ENCODE measurements at places on chromosomes 2 and 18.

DNA sequence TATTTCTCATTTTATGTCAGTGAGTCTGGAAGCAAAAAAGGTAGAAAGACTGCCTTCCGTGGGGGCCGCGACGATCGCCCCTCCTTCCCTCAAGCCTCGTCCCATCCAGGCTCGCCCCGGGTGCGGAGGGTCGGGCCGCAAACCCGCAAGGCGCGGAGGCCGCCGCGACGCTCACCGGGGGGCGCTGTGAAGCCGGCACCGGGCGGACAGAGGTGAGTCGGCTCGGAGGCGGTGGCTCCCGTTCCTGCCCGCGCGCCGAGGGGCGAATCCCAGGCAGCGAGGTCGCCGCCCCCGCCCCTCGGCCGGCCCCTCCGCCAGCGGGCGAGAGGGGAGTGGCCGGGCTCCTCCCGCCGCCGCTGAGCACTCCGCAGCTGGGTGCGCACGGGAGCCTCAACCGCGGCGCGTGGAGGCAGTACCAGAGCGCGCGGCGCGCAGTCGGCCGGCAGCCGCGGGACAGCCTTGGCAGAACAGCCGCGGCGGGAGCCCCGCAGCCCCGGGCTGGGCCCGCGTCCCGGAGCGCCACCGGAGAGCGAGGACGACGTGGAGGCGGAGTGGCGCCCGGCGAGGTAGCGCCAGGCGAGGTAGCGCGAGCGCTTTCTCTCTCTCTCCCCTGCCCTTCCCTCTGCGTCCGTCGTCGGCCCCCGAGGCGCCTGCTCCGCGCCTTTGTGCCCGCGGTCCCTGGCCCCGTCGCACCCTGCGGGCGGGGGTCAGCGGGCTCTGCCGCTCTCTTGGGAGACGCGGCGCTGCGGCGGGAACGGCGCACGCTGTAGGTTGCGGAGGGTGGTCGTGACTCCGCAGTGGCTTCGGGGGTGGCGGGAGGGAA is at the start of gene MYO1B:
MYO1B (plus strand) TSS at position 359 of the 823 bp plus-strand sequence. CDS start 31,492 bp downstream, outside the sequence.
- DNase-seq: no peak
- peak within 1 kb of the TSS; percentile 76 for H3K27ac ChIP-seq
- peak within 1 kb of the TSS; percentile 86 for H3K4me3 ChIP-seq
- H3K4me1 ChIP-seq: peaks cover 4% of the 10 kb centered on the region

DNA sequence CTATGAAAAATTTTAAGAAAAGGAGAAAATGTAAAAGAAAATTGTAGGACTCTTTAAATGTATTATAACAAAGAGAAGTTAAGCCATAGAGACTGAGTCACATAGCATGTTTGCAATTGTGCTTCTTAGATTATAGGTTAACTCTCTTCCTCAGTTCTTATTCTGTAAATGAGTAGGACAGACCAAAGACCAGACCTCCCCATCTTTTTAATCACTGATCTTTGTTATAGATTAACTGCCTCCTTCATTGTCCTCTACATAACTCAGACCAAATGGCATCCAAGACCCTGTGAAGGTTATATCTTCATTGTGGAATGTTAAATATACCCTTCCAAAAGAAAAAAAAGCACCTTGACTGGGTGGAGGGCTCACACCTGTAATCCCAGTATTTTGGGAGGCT is 316.9 kb upstream of the LRRTM4 start:
- H3K27me3 ChIP-seq: no peaks in the 10 kb centered on the region
- no peak overlapping the region for H3K4me3 ChIP-seq
- no peak for DNase-seq
- H3K27ac ChIP-seq: no peak overlapping the region

DNA sequence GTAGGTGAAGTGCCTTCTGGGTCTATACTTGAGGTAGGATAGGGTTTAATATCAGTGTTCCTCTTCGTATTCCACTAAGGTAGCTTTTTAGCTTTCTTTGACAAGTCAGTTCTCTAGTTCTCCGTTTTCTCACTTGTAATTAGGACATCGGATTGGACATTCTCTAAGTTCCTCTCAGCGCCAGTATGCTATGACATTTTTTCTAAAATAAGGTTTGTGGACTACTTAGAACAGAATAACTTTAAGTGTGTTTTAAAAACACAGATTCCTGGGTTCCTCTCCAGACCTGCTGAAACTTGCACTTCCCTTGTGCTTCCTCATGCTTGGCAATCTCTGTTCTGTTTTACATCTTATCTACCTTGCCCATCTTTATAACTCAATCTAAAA is 69.3 kb upstream of the YWHAQ start:
- no peaks in the 10 kb centered on the region for H3K36me3 ChIP-seq
- peaks cover 8% of the 10 kb centered on the region for H3K4me1 ChIP-seq
- DNase-seq: no peak
- H3K27ac ChIP-seq: no peak overlapping the region
- H3K4me3 ChIP-seq: no peak overlapping the region

- H3K27ac ChIP-seq: no peak overlapping the region
- no peaks in the 10 kb centered on the region for H3K4me1 ChIP-seq
- DNase-seq: no peak
- H3K36me3 ChIP-seq: no peaks in the 10 kb centered on the region
These were observed 72.2 kb upstream of the DYNC1I2 start for GRCh38 chr2:171615069-171615468.

DNA sequence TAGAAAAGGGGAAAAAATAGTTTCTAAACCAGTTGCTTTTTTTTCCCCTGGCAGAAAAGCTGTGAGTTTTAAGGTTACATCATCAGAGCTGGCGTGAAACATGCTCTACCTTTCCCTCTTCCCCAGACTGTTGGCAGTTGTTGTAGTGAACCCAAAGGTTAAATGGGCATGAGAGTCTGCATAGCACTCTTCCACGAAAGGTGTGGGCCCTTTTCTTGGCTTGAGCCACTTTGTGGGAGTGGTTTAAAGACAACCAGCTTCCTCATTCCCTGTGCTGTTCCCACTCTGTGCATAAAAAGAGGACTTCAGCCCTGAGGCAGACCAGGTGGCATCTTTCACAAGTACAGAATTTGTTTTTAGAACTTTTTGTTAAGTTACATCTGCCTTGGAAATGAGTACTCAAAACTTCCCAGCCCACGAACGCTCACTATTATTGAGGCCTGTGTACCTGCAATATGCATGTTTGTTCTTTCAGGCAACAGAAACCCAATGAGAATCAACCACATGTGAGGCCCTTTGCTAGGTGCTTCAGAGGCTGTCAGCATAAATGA is 243.8 kb downstream of the BABAM2 start:
- DNase-seq: no peak
- H3K36me3 ChIP-seq: no peaks in the 10 kb centered on the region
- no peaks in the 10 kb centered on the region for H3K27me3 ChIP-seq
- no peak overlapping the region for H3K4me3 ChIP-seq
- H3K27ac ChIP-seq: no peak overlapping the region
- peaks cover 3% of the 10 kb centered on the region for H3K4me1 ChIP-seq

DNA sequence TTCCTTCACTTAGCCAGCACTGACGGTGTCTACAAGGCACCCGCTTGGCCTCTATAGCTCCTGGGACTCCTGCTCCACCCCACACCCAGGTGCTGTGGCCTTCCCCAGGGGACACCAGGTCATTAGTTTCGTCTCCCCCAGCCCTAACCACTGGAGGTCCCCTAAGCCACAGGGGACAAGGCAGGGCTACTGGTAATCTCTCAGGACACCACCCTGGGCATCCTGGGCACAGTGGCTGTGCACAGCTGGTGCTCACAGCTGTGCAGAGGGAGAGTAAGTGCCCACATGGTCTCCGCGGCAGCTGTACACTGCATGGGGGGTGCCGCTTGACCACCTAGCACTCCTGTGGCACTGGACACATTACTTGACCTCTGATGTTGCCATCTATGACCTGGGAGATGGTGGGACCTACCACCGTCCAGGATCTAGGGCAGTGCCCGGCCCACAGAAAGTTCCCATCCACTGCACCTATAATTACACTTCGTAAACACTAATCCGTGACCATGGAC is 134.0 kb downstream of the HDAC4 start:
- no peaks in the 10 kb centered on the region for H3K27me3 ChIP-seq
- peak overlapping the region; percentile 53 for H3K4me3 ChIP-seq
- peaks cover 54% of the 10 kb centered on the region for H3K4me1 ChIP-seq
- no peaks in the 10 kb centered on the region for H3K36me3 ChIP-seq

- H3K4me3 ChIP-seq: peak within 1 kb of the TSS; percentile 98
- H3K27me3 ChIP-seq: no peaks in the 10 kb centered on the region
- peak; percentile 24 for DNase-seq
- peak within 1 kb of the TSS; percentile 94 for H3K27ac ChIP-seq
- no peaks in the 10 kb centered on the region for H3K36me3 ChIP-seq
- peaks cover 13% of the 10 kb centered on the region for H3K4me1 ChIP-seq
These were observed at the start of gene EFEMP1 for GRCh38 chr2:55923091-55923981. EFEMP1 (minus strand) TSS chr2:55923782; CDS start chr2:55922440, 1,342 bp downstream.

- H3K36me3 ChIP-seq: no peaks in the 10 kb centered on the region
- no peaks in the 10 kb centered on the region for H3K27me3 ChIP-seq
- no peak for DNase-seq
- no peak overlapping the region for H3K4me3 ChIP-seq
- H3K4me1 ChIP-seq: peaks cover 44% of the 10 kb centered on the region
These were observed 113.2 kb upstream of the OTOS start for GRCh38 chr2:240253583-240254145.

DNA sequence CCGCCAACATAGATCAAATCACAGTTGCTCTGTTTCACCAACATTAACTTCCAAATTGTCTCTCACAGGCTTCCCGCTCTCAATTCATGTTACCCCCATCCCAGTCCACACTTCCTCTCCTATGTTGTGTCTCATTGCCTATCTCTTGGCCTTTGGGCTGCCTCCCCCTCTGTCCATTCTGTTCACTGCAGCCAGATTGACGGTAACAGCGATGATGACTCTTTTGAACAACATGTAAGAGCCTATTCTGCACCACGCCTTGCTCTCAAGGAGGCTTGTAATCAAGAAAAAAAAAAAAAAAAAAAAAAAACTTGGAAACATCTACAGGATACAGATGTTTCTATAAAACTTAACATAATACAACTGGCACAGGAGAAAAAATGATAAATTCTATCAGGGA is 77.3 kb upstream of the RMDN2 start:
- DNase-seq: no peak
- no peaks in the 10 kb centered on the region for H3K36me3 ChIP-seq
- H3K4me3 ChIP-seq: no peak overlapping the region

GRCh38 chr2:65640793-65641103 is 208.3 kb upstream of the SPRED2 start:
- no peaks in the 10 kb centered on the region for H3K27me3 ChIP-seq
- no peaks in the 10 kb centered on the region for H3K4me1 ChIP-seq
- no peaks in the 10 kb centered on the region for H3K36me3 ChIP-seq
- no peak for DNase-seq
- peak overlapping the region; percentile 63 for H3K4me3 ChIP-seq

GRCh38 chr2:26395394-26395793 is 6.3 kb upstream of the DRC1 start:
- H3K36me3 ChIP-seq: no peaks in the 10 kb centered on the region
- no peak overlapping the region for H3K27ac ChIP-seq
- peaks cover 16% of the 10 kb centered on the region for H3K4me1 ChIP-seq
- H3K4me3 ChIP-seq: no peak overlapping the region
- no peak for DNase-seq

- no peaks in the 10 kb centered on the region for H3K4me1 ChIP-seq
- H3K27me3 ChIP-seq: no peaks in the 10 kb centered on the region
- no peak for DNase-seq
- H3K36me3 ChIP-seq: no peaks in the 10 kb centered on the region
These were observed 21.7 kb upstream of the ZBTB14 start for GRCh38 chr18:5317186-5317585.

DNA sequence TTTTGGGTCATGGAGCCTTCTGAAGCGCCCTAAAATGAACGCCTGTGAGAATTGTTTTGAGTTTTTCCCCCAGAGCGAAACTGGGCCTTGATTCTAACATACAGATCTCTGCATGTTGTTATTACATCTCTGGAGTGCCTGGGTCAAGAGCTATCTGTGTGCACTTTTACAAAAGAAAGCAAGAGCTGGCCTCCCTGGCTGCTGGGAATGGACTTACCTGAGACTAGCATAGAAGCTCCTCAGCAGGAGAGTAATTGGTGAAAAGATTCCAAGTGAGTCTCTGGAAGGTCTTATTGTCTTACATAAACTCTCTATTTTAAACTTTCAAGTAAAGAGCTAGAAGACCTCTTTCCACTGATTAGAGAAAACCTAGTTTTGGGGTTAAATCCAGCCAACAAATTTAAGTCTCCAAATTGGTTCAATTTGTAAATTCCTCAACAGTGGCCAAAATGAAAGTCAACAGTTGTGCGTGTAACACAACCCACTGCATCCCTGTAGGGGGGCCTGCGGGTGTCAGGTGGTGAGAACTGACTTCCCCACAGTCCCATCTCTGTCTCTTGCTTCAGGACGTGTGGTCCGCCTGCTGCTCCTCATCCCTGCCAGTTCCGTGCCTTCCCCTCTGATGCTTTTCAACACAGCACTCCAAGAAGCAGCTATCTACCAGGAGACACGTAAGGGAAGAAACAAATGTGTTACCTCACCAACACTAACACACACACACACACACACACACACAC is 206.1 kb downstream of the SH3BP4 start:
- H3K4me3 ChIP-seq: no peak overlapping the region
- H3K4me1 ChIP-seq: no peaks in the 10 kb centered on the region
- no peak overlapping the region for H3K27ac ChIP-seq
- no peaks in the 10 kb centered on the region for H3K36me3 ChIP-seq
- no peak for DNase-seq

Measured in thoracic aorta (tissue), 2 donors.